ENCODE measurements at places on chromosomes 3 and 15. TPM values are rescaled to one million over a fixed set of nuclear protein-coding genes. Genes with fewer than 3 reads are reported as not detected.

Gene LARP6
- 21.0 TPM for total RNA-seq

Gene ADAMTS9
- total RNA-seq: 0.41 TPM

Gene GMPPB
- total RNA-seq: 23.9 TPM

Gene GREM1
- total RNA-seq: 0.57 TPM

DNA sequence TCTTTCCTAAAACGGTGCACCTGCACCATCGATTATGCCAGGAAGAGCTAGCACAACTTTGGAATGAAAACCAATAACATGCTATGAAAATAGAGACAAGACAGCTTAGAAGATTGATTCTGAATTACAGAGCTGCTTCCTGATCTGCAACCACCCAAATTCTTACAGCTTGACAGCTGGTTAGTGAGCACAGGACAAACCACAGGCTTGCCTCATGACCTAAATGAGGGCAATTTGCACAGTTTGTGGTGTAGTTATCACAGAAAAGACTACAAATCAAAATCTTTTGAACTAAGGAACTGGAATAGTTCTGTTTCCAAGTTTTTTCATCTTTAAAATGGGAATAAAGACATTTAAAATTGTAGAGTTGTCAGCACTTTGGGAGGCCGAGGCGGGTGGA, 533.5 kb downstream of the NAALADL2 start:
- DNase-seq: no peak

GRCh38 chr15:28105224-28105791, 6.2 kb upstream of the OCA2 start:
- no peak for DNase-seq

DNA sequence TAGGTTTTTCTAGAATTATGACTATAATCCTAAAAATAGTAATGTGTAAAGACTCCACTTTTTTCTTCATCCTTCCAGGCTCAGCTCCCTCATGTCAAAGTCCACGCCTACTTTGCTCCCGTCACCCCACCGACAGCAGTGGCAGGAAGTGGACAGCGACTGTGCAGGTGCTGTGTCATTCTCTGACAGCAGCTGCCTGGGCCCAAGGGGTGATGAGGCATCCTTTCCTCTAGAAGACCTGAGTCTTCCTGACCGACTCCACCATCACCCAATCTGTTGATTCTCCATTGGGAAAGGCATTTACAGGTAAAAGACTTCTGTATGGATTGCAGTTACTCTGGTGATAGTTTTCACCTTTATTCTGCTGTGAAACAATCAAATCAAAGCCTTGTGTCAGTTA, 54.8 kb downstream of the UBP1 start:
- DNase-seq: no peak

Data from H1 (cell line).